NCI-H1930 (cell line): ENCODE measurements at places on chromosomes 6 and 20.

DNA sequence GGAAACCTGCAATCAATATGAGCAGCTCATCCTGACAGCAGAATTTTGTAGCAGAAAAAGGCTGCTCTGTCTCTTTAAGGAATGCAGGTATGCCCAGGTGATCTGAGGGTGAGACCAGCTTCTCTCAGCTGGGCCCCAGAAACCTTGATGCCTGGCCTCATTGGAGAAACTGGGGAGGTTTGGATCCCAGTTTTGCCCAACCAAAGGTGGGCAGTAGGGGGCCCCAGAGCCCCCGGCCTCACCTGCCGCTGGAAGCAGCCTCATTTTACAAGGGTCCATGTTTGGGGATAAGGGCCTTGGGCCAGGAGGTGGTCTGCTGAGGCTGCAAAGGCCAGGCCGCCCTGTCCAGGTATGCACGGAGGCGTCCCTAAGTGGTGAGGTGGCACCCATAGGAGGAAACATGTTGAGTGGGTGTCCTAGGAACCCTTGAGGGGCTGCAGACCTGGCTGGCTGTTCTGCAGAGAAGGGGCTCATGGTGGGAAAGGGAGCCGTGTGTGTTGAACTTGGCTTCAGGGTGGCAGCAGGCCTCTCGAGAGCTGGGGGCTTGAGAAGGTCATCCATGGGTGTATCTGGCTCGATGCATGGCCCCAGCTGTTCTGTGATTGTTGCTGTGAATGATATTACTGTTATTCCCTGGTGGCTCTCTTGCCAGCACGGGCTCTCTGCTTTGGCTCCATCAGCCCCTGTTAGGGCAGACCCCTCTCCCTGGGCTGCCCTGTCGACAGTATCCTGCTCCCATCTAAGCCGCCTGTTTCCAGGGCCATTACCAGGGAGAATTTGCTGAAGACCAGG is 208.4 kb downstream of the CDH4 start:
- no peak for DNase-seq

GRCh38 chr6:169168706-169169105 is 84.9 kb downstream of the THBS2 start:
- DNase-seq: no peak

DNA sequence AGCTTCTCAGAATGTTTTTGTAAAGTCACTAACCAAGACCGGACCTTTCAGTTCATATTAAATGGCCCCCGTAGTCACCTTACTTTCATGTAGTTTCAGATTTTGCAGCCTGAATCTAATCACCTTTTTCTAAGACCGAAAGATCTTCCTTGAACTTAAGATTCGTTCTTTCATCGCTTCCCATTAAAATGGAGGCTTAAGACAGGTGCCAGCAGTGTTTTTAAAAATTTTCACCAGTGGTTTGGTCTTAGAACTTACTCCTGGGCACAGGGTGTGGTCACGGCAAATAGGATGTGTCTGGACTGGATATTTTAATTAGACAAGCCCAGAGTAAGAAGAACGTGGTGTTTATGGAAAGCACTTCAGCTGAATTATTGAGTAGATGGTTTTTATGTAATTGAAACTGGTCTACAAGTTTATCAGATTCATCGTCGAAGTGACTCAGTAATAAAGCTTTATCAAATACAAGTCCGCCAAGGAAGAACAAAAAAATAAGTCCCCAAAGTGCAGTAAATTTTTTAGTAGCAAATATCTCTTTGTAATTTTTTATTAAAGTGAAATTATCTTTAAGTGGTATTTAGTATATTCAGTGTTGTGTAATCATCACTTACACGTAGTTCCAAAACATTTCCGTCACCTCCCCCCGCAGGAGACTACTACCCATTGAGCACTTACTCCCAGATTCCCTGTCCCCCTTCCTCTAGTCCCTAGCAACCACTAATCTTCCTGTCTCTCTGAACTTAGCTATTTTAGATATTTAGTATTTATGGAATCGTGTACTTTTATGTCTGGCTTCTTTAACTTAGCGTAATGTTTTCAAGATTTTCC is 868 bp downstream of the SRSF3 start:
- DNase-seq: no peak

GRCh38 chr6:167404385-167405049 is 79.6 kb downstream of the TTLL2 start:
- DNase-seq: no peak

- DNase-seq: no peak
Measured at GRCh38 chr6:145373826-145374225, 361.5 kb downstream of the EPM2A start.

- DNase-seq: no peak
Measured at GRCh38 chr6:150119173-150119572, 23.7 kb upstream of the PPP1R14C start.

GRCh38 chr6:99512033-99512432 is 3.2 kb downstream of the USP45 start:
- no peak for DNase-seq

GRCh38 chr6:11711003-11711983 is 67.3 kb downstream of the ADTRP start:
- no peak for DNase-seq

- peak; percentile 95 for DNase-seq
Measured at GRCh38 chr6:9455864-9456658, 958.8 kb downstream of the TFAP2A start.

GRCh38 chr6:150924808-150925589 is 59.5 kb downstream of the MTHFD1L start:
- DNase-seq: no peak

DNA sequence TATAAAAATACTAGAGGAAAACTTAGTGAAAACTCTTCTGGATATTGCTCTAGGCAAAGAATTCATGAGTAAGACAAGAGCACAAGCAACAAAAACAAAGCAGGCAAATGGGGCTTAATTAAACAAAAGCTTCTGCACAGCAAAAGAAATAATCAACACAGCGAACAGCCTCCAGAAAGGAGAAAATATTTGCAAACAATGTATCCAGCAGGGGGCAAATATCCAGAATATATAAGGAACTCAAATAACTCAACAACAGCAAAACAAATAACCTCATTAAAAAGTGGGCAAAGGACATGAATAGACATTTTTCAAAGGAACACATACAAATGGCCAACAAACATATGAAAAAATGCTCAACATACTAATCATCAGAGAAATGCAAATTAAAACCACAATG is 17.1 kb upstream of the HECA start:
- no peak for DNase-seq

DNA sequence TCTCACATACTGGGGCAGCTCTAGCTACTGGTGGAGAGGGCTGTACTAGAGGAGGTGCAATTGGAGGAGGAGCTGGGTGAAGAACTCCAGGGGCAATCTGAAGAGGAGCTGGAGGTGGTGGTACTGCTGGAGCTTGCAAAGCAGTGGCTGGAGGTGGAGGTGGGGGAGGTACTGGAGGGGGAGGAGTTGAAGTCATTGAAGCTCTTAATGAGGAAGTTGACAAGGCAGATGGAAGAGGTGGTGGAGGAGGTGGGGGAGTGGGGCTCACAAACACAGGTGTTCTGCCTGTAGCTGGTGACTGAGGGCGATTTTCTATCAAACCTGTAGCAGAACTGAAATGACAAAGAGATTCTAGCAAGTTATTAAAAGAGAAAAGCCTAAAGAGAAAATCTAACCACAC is 77.6 kb downstream of the WASF1 start:
- DNase-seq: no peak

GRCh38 chr20:14848806-14849205 is 511.4 kb upstream of the FLRT3 start:
- DNase-seq: no peak

- no peak for DNase-seq
Measured at GRCh38 chr20:13322198-13322597, 101.1 kb downstream of the ISM1 start.

GRCh38 chr20:2451939-2452732 is 18.5 kb downstream of the SNRPB start:
- DNase-seq: peak; percentile 69

GRCh38 chr20:10067321-10067720 is 32.5 kb downstream of the ANKEF1 start:
- DNase-seq: no peak

GRCh38 chr6:168045706-168046620 is 33.0 kb downstream of the FRMD1 start:
- no peak for DNase-seq

- DNase-seq: no peak
Measured at GRCh38 chr6:64538722-64539121, 903.1 kb downstream of the PHF3 start.

- no peak for DNase-seq
Measured at GRCh38 chr20:44496976-44497375, 21.3 kb downstream of the TTPAL start.

DNA sequence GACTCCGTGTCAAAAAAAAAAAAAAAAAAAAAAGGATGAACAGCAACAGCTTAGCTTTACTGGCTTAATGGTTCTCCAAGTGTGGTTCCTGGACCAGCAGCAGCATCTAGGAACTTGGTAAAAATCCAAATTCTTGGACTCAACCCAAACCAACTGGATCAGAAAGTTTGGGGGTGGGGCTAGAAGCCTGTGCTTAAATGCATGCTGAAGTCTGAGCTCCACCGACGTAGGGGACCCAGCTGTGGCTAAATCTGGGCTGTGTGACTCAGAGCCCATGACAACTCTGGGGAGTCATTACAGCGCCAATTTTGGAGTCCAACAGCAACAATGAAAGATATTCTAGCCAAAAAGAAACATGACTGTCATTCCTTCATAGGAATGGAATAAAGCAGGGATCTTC is 13.6 kb upstream of the CHD6 start:
- no peak for DNase-seq

DNA sequence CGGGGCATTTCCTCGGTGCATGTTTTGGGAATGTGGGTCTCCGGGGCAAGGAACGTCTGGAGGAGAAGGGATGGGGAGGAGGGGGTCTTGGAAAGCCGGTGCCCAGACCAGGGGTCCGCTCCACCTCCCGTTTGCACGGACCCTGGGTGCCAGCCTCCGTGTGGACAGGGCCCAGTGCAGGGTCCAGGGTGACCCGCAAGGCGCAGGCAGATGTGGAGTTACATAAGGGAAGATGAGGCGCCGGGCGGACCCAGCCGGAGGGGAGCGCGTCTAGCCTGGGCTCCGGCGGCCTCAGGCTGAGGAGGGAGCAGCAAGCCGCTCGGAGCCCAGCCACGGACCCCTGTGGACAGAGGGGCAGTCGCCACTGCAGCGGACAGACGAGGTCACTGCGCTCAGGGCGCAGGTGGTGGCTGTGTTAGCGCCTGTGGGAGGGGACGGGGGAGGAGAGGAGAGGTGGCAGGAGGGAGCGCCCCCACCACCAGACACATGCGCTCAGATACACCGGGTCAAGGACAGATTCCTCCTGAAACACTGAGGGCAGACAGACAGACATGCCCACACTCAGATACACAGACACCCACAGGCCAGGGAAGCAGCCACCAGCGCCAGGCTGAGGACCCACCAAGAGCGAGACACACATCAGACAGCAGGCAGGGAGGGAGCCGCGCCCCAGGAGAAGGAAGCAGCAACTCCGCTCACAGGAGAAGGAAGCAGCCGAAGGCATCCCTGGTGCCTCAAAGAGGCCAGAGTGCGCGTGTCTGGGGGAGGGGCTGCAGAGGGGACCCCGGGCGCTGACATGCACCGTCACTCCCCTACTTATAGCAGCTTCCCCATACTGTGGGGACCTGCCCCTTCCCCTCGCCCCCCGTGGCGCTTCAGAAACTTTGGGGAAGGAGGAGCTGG is 839 bp upstream of the HRH3 start:
- DNase-seq: no peak

- no peak for DNase-seq
Measured at GRCh38 chr6:135202836-135203235, 21.7 kb downstream of the MYB start.

GRCh38 chr20:39800548-39800947 is 838.4 kb downstream of the DHX35 start:
- no peak for DNase-seq

GRCh38 chr6:170098428-170099170 is 192.3 kb downstream of the DLL1 start:
- no peak for DNase-seq

DNA sequence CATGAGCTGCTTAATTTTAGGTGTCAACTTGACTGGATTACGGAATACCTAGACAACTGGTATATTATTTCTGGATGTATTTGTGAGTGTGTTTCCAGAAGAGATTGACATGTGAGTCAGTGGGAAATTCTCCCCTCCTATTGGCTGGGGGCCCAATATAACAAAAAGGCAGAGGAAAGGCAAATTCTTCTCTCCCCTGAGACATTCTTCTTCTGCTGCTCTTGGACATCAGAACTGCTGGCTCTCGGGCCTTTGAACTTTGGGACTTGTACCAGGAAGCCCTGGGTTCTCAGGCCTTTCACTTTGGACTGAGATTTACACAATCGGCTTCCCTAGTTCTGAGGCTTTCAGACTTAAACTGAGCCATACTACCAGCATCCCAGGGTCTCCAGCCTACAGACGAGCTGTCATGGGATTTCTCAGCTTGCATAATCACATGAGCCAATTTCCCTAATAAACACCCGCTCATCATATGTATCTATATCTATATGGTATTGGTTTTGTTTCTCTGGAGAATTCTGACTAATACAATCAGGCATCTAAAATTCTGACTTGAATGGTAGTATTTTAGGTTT is 7.6 kb upstream of the BTN3A3 start:
- DNase-seq: no peak

- DNase-seq: no peak
Measured at GRCh38 chr20:37714978-37715672, 21.3 kb downstream of the CTNNBL1 start.

- no peak for DNase-seq
Measured at GRCh38 chr20:38961530-38962043, 557 bp upstream of the DHX35 start.

- DNase-seq: no peak
Measured at GRCh38 chr20:56760610-56761009, 131.5 kb downstream of the TFAP2C start.

DNA sequence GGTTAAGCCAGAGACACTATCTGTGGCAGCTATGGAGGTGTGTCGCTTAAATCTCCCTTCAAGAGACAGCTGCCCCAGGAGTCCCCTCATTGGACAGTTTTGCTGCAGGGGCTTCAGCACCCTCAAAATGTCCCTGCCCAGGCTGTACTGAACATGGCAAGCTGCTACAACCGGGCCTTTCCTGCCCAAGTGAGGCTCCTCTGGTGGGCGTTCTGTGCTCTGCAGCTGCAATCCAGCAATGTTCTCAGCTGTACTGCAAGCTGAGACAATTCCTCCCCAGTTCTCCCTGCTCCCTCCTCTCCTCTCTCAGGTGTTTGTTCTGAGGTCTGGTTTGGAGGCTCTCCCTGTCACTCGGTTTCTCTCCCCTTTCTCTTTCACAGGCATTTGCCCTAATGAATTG is 190.8 kb upstream of the LAMP5 start:
- DNase-seq: no peak

- DNase-seq: no peak
Measured at GRCh38 chr6:168480481-168480880, 39.5 kb downstream of the SMOC2 start.
